ENCODE measurements at places on chromosomes 13 and 19.
A peak's percentile ranks its signal among the peaks of the same experiment; 100 is the strongest.

DNA sequence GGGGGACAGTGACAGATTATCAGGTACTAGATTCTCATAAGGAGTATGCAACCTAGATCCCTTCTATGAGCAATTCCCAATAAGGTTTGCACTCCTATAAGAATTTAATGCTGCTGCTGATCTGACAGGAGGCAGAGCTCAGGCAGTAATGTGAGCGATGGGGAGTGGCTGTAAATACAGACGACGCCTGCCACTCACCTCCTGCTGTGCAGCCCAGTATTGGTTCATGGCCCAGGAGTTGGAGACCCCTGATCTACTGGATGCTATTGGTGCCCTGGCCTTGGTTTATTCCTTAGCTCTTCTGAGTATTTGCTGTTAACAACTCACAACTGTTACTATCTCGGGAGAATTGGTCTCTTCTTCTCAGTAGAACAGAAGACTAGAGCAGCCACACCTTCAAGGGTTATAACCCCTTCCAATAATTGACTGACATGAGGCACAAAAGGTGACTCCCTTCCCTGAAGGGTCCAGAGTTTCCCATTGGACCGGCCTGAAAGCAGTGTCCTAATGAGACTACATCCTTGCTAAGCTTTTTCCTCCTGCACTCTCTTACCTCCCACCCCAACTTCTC is 35.0 kb upstream of the RBM26 start:
- no peak for DNase-seq
- no peak overlapping the region for H3K4me3 ChIP-seq
- no peaks in the 10 kb centered on the region for H3K27me3 ChIP-seq
- H3K27ac ChIP-seq, result no peak overlapping the region

DNA sequence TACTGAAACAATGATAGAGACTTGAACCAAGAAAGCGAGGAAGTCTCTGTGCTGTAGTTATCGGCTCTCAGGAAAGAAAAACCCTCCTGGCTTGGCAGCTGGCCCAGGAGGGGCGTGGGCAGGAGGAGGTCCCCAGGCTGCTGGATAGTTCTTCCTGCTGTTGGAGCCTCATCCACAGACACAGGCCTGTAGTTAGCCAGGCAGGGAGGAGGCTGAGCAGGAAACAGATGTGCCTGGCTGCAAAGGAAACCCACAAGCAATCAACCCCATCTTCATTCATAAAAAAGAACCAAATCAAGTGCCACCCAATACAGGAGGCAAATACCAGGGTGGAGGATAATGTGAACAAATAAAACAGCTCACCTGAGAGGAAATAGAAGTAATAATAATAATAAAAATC is 86.2 kb downstream of the IRS2 start:
- H3K36me3 ChIP-seq, result no peaks in the 10 kb centered on the region
- no peak overlapping the region for H3K4me3 ChIP-seq
- no peak overlapping the region for H3K27ac ChIP-seq
- peaks cover 28% of the 10 kb centered on the region for H3K27me3 ChIP-seq
- no peak for DNase-seq
- H3K4me1 ChIP-seq, result peaks cover 12% of the 10 kb centered on the region

GRCh38 chr19:33306191-33306590 is 3.9 kb upstream of the CEBPA start:
- no peaks in the 10 kb centered on the region for H3K4me1 ChIP-seq
- H3K27ac ChIP-seq, result no peak overlapping the region
- peaks cover 38% of the 10 kb centered on the region for H3K27me3 ChIP-seq

DNA sequence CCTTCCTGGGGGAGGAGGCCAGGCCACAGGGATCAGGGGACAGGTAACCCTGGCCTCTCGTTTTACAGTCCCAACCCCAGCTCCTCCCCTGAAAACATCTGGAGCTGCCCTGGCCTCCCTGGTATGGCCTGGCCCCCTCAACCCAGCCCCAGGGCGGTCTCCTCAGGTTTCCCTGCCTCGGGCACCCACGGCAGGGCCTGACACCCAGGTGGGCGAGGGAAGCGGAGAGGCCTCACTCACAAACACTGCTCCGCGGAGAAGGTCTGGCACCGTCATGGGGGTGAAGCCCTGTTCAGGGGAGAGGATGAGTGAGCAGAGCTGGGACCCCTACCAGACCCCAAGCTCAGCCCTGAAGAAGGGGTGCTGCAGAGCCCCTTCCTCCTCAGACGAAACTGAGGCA is 6.5 kb upstream of the CCER2 start:
- no peak overlapping the region for H3K27ac ChIP-seq
- no peaks in the 10 kb centered on the region for H3K4me1 ChIP-seq
- H3K36me3 ChIP-seq, result no peaks in the 10 kb centered on the region
- no peaks in the 10 kb centered on the region for H3K27me3 ChIP-seq
- no peak for DNase-seq

- no peak overlapping the region for H3K27ac ChIP-seq
- H3K27me3 ChIP-seq, result peaks cover 6% of the 10 kb centered on the region
- H3K4me1 ChIP-seq, result peaks cover 13% of the 10 kb centered on the region
- H3K36me3 ChIP-seq, result no peaks in the 10 kb centered on the region
- DNase-seq, result no peak
- H3K4me3 ChIP-seq, result no peak overlapping the region
These were observed 7.4 kb downstream of the FCER2 start for GRCh38 chr19:7694499-7694898.

GRCh38 chr13:21541980-21542379 is 62.0 kb downstream of the MICU2 start:
- no peaks in the 10 kb centered on the region for H3K27me3 ChIP-seq
- H3K4me3 ChIP-seq, result no peak overlapping the region
- H3K36me3 ChIP-seq, result peaks cover 19% of the 10 kb centered on the region

- H3K36me3 ChIP-seq, result peaks cover 2% of the 10 kb centered on the region
- H3K27me3 ChIP-seq, result no peaks in the 10 kb centered on the region
- H3K27ac ChIP-seq, result no peak overlapping the region
- no peaks in the 10 kb centered on the region for H3K4me1 ChIP-seq
- no peak overlapping the region for H3K4me3 ChIP-seq
These were observed 32.5 kb downstream of the CAPN12 start for GRCh38 chr19:38711726-38712153.

GRCh38 chr13:74886502-74886901 is 595.5 kb downstream of the TBC1D4 start:
- no peak overlapping the region for H3K27ac ChIP-seq
- H3K4me3 ChIP-seq, result no peak overlapping the region
- H3K27me3 ChIP-seq, result no peaks in the 10 kb centered on the region
- H3K4me1 ChIP-seq, result no peaks in the 10 kb centered on the region

DNA sequence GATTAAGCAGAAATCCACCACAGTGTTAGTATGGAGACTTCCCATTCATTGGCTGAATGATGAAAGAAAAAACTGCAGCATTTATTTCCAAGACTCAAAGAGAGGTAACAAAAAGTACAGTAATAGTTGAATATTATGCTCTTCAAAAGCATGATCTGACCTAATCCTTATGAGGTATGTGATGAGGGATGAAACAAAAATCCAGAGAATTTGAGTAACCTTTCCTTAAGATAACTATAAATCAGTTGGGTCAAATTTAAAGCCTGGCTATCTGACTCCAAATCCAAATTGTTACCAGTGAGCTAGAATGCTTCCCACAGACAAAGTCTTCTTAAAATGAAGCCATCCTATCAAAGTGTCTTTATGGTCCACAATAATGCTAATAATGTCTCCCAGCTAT is 38.1 kb downstream of the NUFIP1 start:
- H3K4me1 ChIP-seq, result no peaks in the 10 kb centered on the region
- H3K27me3 ChIP-seq, result no peaks in the 10 kb centered on the region
- H3K27ac ChIP-seq, result no peak overlapping the region

GRCh38 chr13:71522941-71523526 is 344.0 kb downstream of the DACH1 start:
- no peak for DNase-seq
- no peaks in the 10 kb centered on the region for H3K36me3 ChIP-seq
- no peaks in the 10 kb centered on the region for H3K4me1 ChIP-seq
- H3K27ac ChIP-seq, result no peak overlapping the region
- no peak overlapping the region for H3K4me3 ChIP-seq
- no peaks in the 10 kb centered on the region for H3K27me3 ChIP-seq

GRCh38 chr13:33764716-33765115 is 53.2 kb upstream of the RFC3 start:
- no peak for DNase-seq
- H3K36me3 ChIP-seq, result no peaks in the 10 kb centered on the region
- no peak overlapping the region for H3K27ac ChIP-seq
- H3K27me3 ChIP-seq, result peaks cover 15% of the 10 kb centered on the region
- no peaks in the 10 kb centered on the region for H3K4me1 ChIP-seq

DNA sequence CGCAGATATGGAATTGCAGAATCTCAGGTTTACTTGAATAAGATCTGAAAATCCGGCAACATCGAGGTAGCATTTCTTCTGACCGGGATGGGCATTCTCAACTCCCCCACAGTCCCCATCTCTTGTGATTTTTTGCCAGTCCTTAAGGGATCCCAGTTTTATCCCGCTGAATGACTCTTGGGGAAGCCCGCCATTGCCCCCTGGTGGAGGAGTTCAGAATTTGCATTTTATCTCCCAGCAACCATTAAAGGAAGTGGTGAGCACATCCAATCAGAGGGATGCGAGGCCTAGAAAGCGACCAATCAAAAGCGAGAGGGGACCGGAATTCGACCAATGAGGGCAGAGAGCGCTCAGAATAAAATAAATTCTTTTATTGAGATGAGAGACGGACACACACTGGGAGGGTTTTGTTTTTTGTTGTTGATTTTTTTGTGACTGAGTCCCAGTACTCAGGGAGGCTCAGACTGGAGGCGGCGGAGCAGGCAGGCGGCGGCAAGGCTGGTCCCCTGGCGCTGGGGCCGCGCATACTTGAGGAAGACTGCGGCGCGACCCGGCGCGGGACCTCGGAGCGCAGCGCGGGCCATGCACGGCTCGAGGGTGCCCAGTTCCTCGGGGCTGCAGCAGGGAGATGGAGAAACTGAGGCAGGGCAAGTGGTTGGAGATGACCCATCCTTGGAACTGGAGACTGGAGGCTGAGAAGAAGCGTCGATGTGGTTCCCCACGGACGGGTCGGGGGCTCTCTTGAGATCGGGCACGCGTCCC is 3.9 kb upstream of the TTC9B start:
- H3K4me1 ChIP-seq, result peaks cover 37% of the 10 kb centered on the region
- peaks cover 72% of the 10 kb centered on the region for H3K27me3 ChIP-seq
- peak overlapping the region; percentile 8 for H3K4me3 ChIP-seq
- peaks cover 3% of the 10 kb centered on the region for H3K36me3 ChIP-seq
- peak; percentile 75 for DNase-seq

GRCh38 chr13:61810065-61810464 is 394.4 kb upstream of the PCDH20 start:
- no peak overlapping the region for H3K27ac ChIP-seq
- no peaks in the 10 kb centered on the region for H3K4me1 ChIP-seq
- peaks cover 1% of the 10 kb centered on the region for H3K36me3 ChIP-seq
- H3K27me3 ChIP-seq, result no peaks in the 10 kb centered on the region
- no peak overlapping the region for H3K4me3 ChIP-seq

DNA sequence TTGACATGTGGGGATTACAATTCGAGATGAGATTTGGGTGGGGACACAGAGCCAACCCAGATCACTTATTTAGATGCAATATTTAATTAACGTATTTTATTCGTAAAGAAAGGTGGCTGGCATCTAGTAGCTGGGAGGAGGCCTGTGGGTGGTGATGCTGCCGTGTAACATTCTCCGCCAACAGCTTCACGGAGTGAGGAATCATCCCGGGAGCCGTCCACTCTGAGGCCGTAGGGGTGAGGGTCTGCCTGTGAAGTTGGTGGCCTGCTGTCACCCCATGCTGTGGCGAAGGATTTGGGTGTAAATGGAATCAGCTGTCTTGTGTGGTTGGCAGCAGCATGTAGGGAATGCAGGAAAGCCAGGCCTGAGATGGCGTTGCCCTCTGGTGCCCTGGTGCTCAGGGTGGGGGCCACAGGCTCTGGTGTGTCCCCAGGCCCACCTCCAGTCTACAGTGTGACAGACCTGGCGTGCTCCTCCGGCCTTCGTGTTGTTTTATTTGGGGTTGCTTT is 3.3 kb upstream of the TEX29 start:
- H3K27me3 ChIP-seq, result no peaks in the 10 kb centered on the region
- no peaks in the 10 kb centered on the region for H3K36me3 ChIP-seq

- H3K27me3 ChIP-seq, result no peaks in the 10 kb centered on the region
- no peak overlapping the region for H3K27ac ChIP-seq
- H3K4me1 ChIP-seq, result peaks cover 20% of the 10 kb centered on the region
- no peak overlapping the region for H3K4me3 ChIP-seq
- H3K36me3 ChIP-seq, result no peaks in the 10 kb centered on the region
These were observed 127.2 kb downstream of the TM9SF2 start for GRCh38 chr13:99628442-99628841.

GRCh38 chr13:91406619-91407018 is 8.2 kb downstream of the GPC5 start:
- no peak overlapping the region for H3K4me3 ChIP-seq
- H3K27me3 ChIP-seq, result peaks cover 28% of the 10 kb centered on the region
- peak; percentile 27 for DNase-seq
- H3K27ac ChIP-seq, result no peak overlapping the region

DNA sequence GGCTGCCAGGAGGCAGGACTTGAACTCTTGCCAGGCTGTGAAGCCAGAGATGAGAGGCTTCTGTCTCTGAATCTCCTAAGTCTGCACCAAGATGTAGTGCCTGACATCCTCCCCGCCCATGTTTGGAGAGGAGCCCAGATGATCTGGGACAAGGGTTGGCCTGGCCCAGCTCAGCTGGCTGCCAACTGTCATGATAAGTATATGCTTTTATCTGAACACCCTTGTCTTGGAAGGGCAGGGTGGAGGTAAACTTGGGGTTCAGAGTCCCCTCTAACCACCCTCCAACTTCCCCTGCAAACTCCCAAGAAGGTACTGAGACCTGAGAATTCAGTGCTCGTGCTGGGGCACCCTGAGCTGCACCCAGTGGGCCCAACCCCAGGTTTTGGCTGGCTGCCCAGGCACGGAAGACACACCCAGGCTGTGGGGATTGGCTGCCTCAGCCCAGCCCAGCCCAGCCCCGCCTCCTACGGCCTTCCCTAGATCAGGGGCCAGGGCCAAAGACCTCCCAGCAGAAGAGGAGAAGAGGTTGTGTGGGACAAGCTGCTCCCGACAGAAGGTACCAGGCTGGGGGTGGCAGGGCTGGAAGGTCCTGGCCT is at the start of gene CYP4F12:
Gene CYP4F12, plus strand, starts transcription at position 508 of the 596 bp plus-strand sequence. CDS start 443 bp downstream, outside the sequence.
- peaks cover 5% of the 10 kb centered on the region for H3K4me1 ChIP-seq
- H3K4me3 ChIP-seq, result no peak within 1 kb of the TSS
- no peaks in the 10 kb centered on the region for H3K27me3 ChIP-seq
- no peak within 1 kb of the TSS for H3K27ac ChIP-seq
- no peak for DNase-seq

DNA sequence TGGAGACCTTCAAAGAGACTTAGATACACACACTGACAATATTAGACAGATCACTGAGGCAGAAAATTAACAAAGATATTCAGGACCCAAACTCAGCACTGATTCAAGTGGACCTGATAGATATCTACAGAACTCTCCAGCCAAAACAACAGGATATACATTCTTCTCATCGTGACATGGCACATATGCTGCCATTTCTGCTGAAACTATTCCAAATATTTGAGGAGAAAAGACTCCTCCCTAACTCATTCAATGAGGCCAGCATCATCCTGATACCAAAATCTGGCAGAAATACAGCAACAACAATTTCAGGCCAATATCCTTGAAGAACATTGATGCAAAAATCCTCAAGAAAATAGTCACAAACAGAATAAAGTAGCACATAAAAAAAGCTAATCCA is 53.3 kb downstream of the TRPC4 start:
- H3K36me3 ChIP-seq, result no peaks in the 10 kb centered on the region
- no peak overlapping the region for H3K27ac ChIP-seq
- no peak for DNase-seq
- no peaks in the 10 kb centered on the region for H3K4me1 ChIP-seq
- no peak overlapping the region for H3K4me3 ChIP-seq

GRCh38 chr19:45599286-45599685 is 2.7 kb downstream of the GPR4 start:
- H3K27me3 ChIP-seq, result peaks cover 86% of the 10 kb centered on the region
- H3K27ac ChIP-seq, result peak overlapping the region; percentile 27
- peaks cover 41% of the 10 kb centered on the region for H3K4me1 ChIP-seq
- DNase-seq, result no peak
- peaks cover 2% of the 10 kb centered on the region for H3K36me3 ChIP-seq

- no peaks in the 10 kb centered on the region for H3K4me1 ChIP-seq
- no peaks in the 10 kb centered on the region for H3K36me3 ChIP-seq
- H3K27me3 ChIP-seq, result no peaks in the 10 kb centered on the region
- no peak overlapping the region for H3K4me3 ChIP-seq
These were observed 1096.8 kb upstream of the PCDH20 start for GRCh38 chr13:62512194-62513141.
